ENCODE measurements at places on chromosomes 2 and 18.

DNA sequence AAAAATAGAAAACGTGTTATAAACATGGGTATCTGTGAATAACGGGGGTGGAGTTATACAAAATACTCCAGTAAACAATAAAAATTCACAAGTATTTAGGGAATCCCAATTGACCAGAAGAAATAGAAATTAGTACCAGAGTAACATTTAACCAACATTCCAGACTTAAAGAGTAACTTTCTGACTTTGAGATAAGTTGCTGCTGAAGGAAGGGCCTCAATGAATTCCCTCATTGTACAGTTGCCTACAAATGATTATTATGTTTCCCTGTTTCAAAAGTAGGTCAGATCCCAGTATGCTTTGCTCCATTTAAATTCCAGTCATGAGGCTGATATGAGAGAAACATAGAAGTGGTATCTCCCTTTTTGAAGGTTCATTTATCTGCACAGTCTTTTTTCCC, 88.3 kb upstream of the KCNH7 start:
- DNase-seq: no peak

- no peak for DNase-seq
Measured at GRCh38 chr18:58348517-58348916, 280.4 kb downstream of the ALPK2 start.

- no peak for DNase-seq
Measured at GRCh38 chr2:45312275-45312674, 298.8 kb downstream of the SRBD1 start.

DNA sequence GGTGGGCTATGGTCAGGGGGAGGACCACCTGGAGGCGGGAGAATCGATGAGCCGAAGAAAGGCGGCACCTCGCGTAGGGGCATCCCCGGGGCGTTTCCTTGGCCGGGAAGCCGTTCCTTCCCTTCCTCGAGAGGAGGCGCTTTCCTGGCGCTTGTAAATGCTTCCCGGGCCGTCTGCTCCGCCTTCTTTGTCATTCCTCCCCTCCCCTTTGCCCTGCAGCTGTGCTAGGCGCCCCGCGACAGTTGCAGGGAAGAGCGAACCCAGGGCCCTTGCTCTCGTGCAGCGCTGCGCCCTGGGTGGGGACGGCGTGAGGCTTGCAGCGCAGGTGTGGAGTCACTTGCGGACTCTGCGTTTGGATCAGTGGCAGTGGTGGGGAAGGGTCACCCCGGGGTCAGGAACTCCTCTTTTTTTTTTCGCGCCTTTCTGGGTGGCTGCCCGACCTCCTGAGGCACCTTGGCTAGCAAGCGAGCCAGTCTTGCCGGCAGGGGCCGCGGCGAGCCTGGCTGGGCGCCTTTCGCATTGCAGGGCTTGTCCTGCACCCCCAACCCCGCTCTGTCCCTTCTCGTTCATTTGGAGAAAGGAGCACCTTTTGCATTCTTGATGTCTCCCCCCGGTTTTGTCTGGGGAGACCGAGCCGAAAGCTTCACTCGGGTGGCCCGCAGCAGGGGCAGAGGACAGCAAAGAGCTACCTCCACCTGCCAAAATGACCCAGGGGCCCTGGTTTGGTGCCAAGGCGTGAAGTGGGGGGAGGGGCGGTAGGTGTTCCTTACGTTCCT, 858 bp downstream of the KCNS3 start:
- DNase-seq: no peak

DNA sequence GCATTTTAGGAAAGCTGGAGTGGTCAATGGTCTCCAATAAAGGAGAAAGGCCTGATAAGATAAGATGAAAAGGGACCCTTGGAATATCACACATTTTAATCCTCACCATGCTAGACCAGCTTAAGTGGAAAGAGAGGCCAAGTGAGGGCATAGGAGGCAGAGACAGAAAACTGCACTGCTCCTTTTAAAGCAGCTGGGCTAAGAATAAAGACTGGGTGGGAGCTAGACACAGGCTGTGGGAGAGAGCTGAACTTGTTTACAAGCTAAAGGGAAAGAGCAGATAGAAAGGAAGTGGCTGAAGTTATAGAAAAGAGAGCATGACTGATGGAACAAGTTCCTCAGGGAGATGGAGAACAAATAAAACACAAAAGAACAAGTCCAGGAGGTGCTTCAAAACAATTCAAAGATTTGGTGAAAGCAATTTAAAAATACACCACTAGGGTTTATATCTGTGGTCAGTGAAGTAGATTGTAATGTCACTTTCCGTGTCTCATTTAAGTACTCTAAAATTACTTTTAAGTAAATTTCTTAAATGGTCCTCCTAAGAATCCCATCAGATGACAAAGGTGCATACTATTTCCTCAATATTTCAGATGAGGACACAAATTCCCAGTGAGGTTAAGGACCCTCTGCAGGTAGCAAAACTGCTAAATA, 7.5 kb downstream of the COL5A2 start:
- no peak for DNase-seq

GRCh38 chr2:8024506-8024905, 657.4 kb upstream of the ID2 start:
- no peak for DNase-seq

GRCh38 chr2:25374411-25374810, 32.7 kb upstream of the DNMT3A start:
- DNase-seq: no peak

- no peak for DNase-seq
Measured at GRCh38 chr2:109184368-109184767, 55.4 kb downstream of the SH3RF3 start.

DNA sequence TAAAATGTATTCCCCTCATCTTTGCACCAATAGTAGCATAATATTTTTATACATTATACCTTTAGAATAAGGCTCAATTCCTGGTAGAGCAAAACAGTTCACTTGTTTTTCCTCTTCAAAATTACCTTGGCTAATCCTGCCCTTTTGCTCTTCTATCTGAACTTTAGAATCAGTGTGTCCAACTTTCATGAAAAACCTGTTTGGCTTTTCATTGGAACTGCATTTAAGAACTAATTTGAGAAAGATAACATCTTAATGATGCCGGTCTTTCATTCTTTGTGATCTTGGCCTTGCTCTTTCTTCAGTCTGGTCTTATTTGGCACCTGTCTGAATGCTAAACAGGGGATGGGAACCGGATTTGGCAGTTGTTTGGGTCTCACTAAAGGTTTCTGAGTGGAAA, 112.9 kb upstream of the CD302 start:
- DNase-seq: no peak

DNA sequence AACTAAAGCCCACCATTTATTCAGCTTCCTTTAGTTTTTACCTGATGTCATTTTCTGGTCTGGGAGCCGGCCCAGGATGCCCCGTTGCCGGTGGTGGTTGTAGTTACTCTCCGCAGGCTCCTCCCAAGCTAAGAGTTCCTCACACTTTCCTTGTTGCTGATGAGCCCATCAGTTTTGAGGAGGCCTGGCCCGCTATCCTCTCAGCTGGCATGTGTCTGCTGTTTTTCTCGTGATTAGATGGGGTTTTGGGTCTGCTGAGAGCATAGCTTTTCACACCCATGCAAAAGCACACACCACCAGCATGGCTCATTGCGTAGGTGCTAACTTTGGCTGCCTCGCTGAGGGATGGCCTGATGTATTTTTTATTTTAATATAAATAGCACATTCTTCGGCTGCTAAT, 72.1 kb downstream of the PSMG2 start:
- peak; percentile 19 for DNase-seq

DNA sequence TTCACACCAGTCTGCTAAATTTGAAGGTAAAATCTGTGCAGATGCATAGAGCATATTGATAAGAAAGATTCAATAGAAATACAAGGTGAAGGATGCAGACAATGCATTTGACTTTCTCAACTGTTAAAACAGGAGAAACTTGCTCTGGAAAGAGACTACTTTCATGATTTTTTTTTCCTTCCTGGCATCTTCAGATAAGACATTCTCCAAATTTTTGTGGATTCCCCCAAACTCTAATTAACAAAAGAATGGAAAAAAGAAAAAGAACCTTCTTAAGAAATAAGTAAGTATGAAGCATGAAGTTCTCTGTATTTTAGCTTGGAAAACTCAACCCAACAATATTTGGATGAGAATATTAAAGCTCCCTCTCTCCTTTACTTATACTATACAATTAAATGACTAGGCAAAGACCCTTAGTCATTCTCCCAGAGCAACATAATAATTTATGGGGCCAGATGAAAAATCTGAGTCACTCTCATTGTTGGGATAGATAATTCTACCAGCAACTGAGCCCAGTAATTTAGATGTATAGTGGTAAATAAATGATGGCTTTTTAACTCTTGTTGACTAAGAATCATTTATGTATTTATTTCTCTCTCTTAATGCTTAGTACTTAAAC, 298.7 kb upstream of the COL3A1 start:
- no peak for DNase-seq

- no peak for DNase-seq
Measured at GRCh38 chr2:226772389-226773179, 27.0 kb downstream of the IRS1 start.

DNA sequence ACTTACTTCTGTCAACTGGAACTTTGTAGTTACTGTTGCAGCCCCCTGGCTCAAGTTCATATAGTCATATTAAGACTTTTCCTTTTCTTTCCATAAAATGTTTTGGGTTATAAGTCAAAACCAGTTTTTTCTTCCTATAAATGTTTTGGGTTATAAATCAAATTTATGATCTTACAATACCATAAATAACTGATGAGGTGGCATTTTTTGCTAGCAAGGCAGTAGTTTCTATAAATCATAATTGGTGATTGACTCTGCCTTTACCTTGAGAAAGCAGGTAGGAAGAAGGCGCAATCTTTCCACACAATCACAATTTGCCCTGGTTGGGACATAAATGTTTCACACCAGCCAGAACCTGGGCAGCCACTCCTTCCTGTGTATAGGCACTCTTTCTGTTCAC, 5.1 kb upstream of the DYTN start:
- DNase-seq: no peak

DNA sequence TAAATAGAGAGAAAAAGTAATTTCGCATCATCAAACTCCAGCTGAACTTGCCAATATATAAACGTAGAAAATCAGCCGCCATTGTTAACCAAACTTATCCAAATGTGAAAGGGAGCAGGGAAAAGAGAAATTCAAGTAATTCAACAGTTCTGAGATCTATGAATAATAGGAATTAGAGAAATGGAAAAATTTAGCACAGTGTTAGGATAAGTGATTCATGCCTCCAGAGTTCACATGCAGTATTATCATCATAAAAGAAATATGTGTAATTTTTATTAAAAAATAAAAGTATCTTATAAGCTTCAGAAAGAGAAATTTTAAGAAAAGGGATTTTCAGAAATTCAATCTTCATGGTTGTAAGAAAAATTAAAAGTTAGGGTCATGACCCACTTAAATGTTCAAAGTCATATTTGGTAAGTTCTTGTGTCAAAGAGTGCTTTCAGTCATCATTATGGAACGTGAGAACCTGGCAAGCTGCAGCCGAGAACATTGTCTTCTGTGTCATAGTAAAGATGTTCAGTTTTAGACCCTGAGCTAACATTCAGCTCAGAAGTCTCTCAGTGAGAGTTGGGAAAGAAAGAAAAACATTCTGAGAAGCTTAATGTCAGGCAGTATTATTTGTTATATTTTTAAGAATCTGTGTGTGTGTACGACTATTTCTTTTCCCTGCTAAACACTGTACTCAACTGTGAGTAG, 414.3 kb upstream of the RGPD4 start:
- no peak for DNase-seq

DNA sequence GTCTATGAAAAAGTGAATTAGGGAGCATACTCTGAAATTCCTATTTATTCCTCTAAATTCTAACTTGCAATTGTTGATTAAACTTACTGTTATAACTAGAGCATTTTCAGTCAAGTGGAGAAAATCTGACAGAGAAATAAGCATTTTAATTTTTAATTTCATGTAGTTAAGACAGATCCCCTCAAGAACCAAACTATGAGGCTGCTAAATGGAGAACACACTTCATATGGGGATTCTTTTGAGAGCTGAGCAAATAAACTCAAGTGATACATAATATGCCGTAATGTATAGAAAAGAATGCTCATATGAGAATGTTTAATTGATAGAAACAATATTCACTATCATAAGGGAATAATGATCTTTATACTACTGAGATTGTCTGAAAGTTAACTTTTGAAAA, 340.8 kb downstream of the ERBB4 start:
- DNase-seq: no peak

GRCh38 chr18:21191596-21192307, 50.3 kb upstream of the GREB1L start:
- DNase-seq: no peak

GRCh38 chr2:72003796-72004195, 143.9 kb downstream of the CYP26B1 start:
- DNase-seq: no peak

DNA sequence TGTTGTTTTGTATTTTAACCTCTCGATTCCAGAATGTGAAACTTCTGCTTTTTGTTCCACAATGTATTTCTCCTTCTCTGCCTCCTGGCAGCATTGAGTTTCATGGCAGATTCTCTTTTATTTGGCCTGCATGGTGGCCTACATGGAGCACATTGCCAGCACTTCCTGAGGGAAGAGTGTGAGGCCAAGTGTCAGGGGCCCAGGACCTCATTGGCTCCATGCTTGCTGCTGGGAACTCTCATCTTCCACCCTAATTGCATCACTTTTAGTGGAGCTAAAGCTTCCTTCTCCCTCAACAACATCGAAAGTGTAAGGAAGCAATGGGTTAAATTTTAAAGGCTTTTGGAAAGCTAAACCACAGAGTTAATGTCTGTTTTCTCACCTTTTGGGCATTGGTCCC, 9.5 kb downstream of the TRIB2 start:
- no peak for DNase-seq

DNA sequence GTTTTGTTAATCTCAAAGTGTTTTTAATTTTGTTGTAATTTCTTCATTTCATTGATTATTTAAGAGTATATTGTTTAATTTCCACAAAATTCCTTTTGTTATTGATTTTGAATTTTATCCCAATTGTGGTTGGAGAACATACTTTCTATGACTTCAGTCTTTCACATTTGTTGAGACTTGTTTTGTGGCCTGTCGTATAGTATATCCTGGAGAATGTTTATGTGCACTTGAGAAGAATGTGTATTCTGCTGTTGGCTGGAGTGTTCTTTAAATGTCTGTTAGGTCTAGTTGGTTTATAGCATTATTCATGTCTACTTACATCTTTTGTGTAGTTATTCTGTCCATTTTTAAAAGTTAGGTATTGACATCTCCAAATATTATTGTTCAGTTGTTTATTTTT, 120.3 kb downstream of the TTC27 start:
- DNase-seq: no peak

Measured in activated naive CD4-positive, alpha-beta T cell treated with anti-CD3 and anti-CD28 coated beads, Interleukin-2, amount 50 U/mL, for 16 hours (primary cell).